ENCODE measurements at places on chromosomes 2 and 18.

- no peak for DNase-seq
Measured at GRCh38 chr18:69844656-69845055, 103.0 kb downstream of the CD226 start.

- no peak for DNase-seq
Measured at GRCh38 chr2:204860274-204860673, 315.0 kb downstream of the PARD3B start.

GRCh38 chr18:39403121-39403520, 1837.5 kb upstream of the CELF4 start:
- DNase-seq: no peak

DNA sequence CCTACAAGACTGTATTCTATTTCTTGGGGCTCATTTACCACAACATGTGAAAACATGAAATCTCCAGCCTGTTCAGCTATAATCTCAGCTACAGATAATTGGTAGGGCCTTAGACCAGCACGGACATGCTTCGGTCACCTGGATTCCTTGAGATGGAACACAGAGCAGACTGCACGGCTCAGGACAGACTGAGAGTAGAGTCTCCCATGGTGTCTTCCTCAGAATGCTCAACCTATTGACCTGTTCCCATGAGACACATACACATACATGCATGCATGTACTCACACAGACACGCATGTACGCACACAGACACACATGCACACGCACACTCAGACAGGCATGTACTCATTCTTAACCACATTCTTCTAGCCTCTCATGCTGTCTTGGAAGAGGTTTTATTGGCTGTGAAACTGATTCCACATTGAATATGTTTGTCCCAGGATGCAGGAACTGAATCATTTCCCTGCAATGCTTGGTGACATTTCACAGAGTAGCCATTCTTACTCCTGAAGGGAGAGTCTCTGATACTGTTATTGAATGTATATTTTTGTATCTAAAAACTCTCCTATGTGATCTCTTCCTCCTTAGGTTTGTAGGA, 23.5 kb upstream of the BZW1 start:
- no peak for DNase-seq

GRCh38 chr2:71603311-71603811, 150.0 kb downstream of the DYSF start:
- no peak for DNase-seq

DNA sequence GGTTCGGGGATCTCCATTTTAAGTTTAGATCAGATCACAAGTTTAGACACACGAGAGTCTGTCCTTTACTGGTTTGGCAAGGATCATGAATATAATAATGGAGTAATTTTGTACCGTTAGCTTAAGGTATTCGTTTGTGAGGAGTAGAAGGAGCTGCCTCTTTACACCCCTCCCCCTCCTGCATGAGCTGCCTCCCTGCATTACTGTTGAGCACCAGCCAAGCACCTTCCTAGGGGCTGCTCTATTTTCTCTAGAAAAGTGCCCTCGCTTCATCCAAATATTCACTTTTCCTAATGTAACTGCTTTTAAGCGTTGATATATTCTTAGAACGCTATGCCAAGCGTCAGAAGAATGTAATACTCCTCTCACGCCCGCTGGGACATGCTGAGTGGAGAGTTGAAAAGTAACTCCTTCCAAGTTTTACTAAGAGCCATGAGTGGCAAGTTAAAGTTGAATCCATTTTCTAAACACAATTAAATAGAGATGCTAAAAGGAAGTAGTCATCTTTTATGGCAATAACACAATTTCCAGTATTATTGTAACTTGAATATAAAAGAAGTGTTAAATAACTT, 25.4 kb upstream of the SCN7A start:
- no peak for DNase-seq

DNA sequence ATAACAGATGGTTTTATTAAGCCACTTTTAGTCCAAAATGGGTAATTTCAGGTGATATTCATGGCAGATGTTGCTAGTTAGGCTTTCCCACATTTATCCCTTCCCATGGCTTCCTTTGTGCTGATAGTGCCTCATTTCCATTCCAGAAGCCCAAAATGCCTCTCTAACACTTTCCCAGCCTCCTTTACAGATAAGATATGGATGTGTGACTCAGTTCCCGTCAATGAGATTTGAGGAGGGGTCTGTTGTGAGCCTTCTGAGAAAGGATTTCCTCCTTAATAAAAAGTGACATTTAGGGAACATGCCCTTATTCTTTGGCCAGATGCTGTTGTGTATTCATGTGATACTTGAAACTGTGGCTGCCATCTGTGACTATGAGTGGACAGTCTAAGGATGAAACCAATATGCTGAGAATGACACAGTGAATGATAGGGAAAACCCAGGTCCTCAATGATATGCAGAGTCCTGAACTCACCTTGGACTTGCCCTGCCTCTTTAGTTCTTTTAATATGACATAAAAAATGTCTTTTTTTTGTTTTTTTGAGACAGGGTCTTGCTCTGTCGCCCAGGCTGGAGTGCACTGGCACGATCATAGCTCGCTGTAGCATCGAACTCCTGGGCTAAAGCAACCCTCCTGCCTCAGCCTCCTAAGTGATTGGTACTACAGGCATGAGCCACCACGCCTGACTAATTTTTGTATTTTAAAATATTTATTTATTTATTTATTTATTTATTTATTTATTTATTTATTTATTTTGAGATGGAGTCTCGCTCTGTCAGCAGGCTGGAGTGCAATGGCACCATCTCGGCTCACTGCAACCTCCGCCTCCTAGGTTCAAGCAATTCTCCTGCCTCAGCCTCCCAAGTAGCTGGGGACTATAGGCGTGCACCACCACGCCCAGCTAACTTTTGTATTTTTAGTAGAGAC, 5.8 kb upstream of the ACSL3 start:
- no peak for DNase-seq

Data from stimulated activated CD8-positive, alpha-beta memory T cell treated with anti-CD3 and anti-CD28 coated beads, Interleukin-2, amount 100 ng/mL, for 1 hour (primary cell).